ENCODE measurements at places on chromosomes 12 and 14.
A peak's percentile ranks its signal among the peaks of the same experiment; 100 is the strongest.

DNA sequence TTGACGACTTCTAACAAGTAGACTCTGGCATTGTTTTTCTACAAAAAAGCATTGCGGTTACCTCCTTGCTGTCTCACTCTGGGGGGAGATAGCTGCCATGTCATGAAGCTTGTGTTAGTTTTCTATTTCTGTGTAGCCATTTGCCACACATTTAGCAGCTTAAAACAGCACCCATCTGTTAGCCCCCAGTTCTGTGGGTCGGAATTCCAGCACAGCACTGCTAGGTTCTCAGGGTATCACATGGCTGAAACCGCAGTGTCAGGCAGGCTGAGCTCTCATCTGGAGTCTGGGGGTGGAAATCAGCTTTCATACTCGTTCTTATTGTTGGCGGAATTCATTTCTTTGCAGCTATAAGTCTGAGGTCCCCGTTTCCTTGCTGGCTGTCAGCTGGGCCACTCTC lies 19.9 kb upstream of the STXBP6 start:
- DNase-seq, result no peak

DNA sequence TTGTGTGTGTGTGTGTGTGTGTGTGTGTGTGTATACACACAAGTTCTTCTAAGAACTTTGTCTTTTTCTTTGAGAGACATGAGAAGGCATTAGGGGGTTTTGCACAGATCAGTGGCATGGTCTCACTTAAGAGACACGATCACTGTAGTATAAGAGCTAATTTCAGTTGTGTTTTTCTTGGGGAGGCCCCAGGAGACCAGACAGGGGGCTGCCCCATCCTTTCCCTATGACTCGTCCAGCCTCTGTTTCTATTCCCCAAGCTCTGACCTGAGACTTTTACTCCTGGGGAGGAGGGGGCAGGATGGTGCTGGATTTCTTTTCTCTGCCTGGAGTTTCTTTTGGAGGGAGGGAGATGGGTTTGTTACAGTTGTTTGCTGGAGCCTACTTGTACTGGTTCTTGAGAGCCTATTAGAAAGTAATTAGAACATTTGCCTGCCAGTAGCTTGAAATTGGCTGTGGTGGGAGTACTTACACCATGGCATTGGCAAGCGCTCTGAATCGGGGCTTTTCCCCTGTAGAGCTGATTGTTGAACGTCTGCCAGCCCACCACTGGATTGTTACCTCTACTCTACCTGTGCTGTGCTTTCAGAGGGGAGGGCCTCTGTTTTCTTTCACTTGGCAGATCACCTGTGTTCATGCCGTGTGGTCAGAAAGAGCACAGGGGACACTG lies 109.5 kb downstream of the TSPAN9 start:
- no peak for DNase-seq

DNA sequence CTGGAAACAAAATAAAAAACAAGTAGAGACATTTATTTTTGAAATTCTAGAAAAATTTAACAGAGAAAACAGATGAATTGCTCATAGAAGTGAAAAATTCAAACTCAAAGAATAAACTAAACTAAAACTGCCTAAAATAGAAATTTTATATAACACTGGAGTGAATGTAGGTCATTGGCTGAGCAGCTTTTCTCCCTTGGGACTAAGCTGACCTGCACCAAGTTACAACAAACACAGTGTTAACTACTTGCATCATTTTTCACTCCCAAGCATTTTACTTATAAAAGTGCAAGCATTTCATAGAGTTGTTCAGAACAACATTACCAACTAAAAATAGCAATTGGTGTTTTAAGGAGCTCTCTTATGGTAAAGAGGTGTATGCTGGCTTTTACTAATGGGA lies 298.1 kb downstream of the MED13L start:
- no peak for DNase-seq

- DNase-seq, result no peak
These were observed 59.9 kb downstream of the LIN7A start for GRCh38 chr12:80877721-80878265.

DNA sequence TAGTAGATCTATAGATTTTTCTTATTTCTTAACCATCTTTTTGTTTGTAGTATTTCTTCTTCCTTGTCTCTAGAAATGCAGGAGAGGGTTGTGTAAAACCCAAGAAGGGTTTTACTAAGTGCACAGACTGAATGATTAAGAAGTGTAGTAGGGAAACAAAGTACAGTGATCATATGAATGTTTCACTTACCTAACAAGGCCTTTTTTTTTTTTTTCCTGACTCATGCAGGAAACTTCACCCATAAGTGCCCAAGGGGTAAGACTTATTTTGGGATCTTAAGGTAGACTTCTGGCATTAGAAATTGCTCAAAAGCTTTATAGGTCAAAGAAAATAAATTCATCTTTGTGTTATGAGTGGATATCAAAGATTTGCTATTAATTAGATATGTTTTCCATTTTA lies 10.2 kb downstream of the SCN8A start:
- DNase-seq, result no peak

- no peak for DNase-seq
These were observed 8.7 kb downstream of the PRKD1 start for GRCh38 chr14:29918981-29919380.

DNA sequence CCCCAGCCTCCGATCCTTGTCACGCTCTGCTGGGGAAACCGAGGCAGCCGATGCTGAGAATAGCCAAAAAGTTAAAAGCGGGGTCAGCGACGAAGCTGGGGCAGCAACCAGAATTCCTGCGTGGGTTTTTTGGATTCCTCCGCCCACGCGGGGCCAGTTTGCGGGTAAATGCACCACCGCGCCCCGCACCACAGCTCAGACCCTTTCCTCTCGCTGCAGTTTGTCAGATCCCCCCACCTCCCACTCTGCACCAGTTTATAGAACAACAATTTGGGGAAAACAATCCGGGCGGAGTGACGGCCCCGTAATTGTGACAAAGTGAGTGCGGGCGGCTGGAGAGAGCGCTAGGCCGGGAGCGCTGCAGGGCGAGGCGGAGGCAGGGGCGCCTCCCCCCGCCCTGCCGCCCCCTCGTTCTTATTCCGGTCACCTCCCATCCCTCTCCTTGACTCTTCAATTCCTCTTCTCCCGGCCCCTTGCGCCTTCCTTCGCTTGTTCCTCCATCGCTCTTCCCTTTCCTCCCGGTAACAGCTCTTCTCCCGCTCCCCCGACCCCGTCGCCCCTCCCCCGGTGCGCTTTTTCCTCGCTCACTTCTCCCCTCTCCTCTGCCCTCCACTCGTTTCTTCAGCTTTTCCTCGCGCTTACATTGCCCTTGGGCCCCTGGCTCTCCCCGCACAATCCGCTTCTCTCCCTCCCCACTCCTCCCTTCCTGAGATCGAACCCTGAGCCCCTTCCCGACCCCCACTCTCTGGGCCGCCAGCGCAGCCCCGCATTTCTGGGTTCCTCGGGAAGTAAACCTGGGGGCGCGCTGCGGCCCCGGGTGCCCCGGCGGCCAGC lies 646 bp upstream of the DNAJC22 start:
- DNase-seq, result peak; percentile 27

- DNase-seq, result no peak
These were observed 29.6 kb downstream of the CHST11 start for GRCh38 chr12:104486363-104486750.

GRCh38 chr14:22174412-22175277 lies 414.4 kb downstream of the DAD1 start:
- DNase-seq, result no peak

DNA sequence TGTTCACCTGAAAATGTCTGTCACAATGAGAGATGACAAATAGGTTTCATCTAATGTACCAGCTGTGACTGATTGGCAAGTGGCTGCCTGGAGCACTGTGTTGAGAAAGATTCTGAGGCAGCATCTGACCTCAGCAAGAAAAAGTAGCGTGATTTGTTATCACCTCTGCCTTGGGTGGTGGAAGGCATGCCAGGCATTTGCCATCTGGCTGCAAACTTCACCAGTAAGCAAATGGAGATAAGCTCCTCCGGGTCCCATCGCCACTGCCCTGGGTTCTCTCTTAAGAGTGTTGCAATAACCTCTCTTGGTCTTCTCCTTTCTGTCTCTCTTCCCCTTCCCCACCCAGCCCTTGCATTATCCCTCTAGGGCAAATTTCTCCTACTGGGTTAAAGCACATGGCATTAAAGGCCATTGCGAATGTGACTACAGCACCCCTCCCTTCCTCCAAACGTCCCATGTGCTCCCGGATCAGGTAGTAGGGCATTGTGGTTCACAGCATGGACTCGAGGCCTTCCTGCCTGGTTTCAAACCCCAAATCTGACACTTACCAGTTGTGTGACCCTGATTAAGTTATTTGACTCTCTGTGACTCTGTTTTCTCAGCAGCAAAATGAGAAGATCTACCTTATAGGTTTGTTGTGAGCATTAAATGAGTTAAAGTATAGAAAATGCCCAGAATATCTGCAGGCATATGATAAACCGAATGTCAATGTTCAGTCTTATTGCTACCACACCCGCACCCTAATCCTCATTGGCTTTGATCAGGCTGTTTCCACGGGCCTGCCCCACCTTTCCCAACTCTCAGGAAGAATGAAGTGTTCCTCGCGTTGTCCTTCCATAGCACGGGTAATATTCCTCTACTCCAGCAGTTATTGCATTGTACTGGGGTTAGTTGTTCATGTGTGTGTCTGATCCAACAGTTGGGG lies 8.2 kb upstream of the LGALS3 start:
- DNase-seq, result no peak

GRCh38 chr12:109758426-109759420 lies 45.1 kb downstream of the FAM222A start:
- DNase-seq, result no peak

DNA sequence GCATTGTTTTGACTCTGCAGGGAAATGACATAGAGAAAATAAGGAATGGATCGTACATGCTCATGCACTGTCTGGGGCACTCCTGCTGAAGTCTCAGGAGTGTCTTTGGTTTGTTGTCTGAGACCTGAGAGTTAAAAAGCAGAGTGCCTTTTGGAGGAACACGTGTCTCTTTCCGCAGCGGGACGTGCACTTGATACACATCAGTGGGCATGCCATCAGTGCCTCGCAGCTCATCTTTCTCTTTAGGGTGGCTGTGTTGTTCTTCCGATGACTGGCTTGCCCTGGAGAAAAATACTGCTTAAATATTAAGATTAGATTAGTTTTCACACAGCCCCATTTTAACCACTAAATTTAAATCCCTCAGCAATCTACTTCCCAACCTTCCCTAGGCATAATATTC lies 835.9 kb downstream of the DIO2 start:
- DNase-seq, result no peak

- no peak for DNase-seq
These were observed 92.3 kb upstream of the SCAF11 start for GRCh38 chr12:46082490-46083200.

DNA sequence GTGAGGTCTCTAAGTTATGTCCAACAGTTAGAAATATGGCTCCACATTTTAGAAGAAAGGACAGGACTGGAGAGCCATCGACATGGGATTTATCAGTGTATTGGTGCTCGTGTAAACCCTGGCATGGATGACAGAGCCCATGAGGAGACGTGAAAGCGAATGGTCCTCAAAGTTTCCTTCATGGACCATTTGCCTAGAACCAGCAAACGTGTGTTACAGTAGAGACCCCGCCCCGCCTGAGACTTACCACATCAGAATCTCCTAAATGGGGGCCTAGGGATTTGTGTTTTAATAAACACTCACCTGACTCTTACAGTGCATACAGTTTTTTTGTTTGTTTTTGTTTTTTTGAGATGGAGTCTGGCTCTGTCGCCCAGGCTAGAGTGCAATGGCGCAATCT lies 12.2 kb downstream of the EVL start:
- DNase-seq, result no peak

DNA sequence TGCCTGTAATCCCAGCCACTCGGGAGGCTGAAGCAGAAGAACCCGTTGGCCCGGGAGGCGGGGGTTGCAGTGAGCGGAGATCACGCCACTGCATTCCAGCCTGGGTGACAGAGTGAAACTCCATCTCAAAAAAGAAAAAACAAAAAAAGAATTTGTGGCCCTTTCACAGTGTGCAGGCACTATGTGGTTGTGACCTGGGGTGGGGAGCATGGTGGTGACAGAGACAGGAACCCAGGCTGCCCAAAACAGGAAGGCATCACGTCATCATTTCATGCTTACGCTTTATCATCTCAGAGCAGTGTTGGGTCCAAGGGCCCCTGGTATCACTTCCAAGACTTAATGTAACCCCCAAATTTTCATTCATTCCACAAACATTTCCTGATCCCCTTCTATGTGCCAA lies 175.7 kb upstream of the GSC start:
- DNase-seq, result no peak

GRCh38 chr14:23632461-23633159 lies 3.6 kb upstream of the DHRS2 start:
- DNase-seq, result no peak

DNA sequence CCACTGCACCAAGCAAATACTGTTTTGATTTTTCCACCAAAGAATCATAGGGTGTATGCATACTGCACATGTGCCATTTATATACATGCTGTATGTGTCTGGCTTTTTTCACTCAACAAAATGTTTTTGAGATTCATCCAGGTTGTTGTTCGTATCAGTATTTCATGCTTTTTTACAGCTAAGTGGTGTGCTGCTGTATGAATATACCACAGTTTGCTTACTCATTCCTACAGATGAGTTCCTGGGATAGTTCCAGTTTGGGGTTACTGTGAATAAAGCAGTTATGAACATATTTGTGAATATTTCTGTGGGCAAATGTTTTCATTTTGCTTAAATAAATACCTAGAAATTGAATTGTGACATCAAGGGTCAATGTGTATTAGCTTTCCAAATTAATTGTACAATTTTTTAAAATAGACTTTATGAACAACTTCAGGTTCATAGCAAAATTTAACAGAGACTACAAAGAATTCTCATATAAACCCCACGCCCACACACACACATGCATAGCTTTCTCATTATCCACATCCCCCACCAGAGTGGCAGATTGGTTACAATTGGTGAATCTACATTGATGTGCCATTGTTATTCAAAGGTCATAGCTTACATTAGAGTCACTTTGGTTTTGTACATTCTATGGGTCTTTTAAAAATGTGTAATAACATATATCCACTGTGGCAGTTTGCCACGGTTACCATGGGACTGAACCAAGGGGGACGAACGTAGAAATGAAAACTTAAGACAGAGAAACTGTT lies 6.9 kb upstream of the KRT6A start:
- no peak for DNase-seq

GRCh38 chr14:35533357-35534207 lies at the start of gene INSM2:
Gene INSM2 (plus strand): TSS chr14:35534164. CDS start chr14:35534253, 89 bp downstream.
- DNase-seq, result peak; percentile 78

- DNase-seq, result no peak
These were observed 96.2 kb upstream of the PDE3A start for GRCh38 chr12:20272161-20272560.

GRCh38 chr12:7206691-7207090 lies 17.2 kb downstream of the PEX5 start:
- no peak for DNase-seq

Measured in dorsolateral prefrontal cortex (tissue), 122 donors.